ENCODE measurements at places on chromosomes 1 and 21.

GRCh38 chr1:76066394-76066793 is 8.2 kb upstream of the ST6GALNAC3 start:
- no peak for DNase-seq

DNA sequence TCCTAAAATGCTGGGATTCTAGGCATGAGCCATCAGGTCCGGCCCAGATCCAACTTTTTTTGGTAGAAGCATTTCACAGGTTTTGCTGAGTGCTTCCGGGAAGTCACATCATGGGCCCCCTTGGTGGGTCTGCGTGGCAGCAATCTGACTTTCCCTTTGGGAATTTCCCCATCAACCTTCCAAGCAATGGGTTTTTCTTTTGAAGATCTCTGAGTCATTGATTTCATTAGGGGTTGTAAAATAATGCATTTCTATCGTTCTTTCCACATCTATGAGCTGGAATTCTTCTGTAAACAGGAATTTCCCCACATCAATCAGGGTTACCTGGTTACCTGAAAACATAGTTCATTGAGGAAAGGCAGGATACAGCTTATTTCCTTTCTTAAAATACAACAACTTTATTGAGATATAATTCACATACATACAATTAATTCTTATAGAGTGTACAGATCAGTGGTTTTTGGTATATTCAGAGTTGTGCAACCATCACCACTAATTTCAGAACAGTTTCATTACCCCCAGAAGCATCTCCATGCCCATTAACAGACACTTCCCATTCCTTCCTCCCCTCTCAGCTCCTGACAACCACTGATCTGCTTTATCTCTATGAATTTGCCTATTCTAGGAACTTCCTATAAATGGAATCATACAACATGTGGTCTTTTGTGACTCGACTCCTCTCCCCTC is 9.9 kb upstream of the ZBTB17 start:
- no peak for DNase-seq

DNA sequence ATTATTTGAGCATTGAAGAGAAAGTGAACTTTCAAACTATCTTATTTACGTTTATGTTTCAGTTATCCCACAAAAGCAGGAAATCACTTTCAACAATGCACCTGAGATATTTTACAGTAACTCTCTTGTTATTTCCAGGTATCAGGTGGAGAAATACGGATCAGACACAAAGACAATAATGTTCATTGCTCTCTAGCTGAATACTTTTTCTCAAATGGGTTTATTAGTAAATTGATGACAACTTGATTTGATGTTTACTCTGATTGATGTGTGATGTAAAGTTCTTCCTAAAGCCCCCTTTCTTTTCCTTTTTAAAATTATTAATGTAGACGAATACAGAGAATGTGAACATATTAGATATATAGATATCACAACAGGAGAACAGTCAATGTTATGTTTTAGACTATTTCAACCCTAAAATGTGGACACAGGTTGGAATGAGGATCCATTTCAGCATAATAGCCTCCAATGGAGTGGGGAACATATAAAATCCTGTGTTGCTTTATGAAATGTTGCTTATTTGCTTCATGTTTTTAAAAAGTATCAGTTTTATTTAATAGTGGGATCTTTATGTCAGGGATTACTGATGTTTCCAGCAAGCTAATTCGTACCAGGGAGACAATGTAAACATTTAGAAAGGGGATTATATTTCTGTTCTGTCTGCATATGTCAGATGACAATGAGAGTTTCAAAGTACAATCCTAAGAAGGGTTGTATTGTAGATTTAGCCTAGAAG is 1522.3 kb upstream of the TPTE start:
- DNase-seq, result no peak

DNA sequence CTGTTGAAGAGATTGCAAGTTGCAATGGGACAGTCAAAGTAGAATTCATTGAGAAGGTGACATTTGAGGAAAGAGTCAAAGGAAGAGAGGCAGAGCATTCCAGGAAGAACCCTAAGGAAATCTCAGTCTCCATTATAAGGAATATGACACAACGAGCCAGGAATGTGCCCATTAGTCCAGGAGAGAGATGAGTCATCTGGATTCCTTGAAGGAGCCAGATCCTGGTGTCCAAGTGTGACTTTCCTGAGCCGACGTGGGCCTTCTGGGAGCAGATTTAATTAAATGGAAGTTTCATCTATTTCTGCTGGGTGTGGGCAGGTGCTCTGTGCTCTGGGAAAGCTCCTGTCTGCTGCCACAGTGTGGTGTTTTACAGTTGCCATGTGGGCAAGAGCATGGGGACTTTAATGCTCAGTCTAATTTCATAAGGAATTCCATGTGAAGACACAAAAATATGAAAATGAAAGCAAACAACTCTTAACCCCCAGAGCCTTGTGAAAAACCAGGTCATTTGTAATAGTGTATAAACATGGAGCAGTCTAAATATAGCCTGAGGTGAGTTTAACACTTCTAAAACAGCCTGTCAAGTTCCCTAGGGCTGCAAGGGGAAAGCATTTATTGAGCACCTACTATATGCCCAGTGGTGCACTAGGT is 111.4 kb upstream of the ARTN start:
- DNase-seq, result no peak

DNA sequence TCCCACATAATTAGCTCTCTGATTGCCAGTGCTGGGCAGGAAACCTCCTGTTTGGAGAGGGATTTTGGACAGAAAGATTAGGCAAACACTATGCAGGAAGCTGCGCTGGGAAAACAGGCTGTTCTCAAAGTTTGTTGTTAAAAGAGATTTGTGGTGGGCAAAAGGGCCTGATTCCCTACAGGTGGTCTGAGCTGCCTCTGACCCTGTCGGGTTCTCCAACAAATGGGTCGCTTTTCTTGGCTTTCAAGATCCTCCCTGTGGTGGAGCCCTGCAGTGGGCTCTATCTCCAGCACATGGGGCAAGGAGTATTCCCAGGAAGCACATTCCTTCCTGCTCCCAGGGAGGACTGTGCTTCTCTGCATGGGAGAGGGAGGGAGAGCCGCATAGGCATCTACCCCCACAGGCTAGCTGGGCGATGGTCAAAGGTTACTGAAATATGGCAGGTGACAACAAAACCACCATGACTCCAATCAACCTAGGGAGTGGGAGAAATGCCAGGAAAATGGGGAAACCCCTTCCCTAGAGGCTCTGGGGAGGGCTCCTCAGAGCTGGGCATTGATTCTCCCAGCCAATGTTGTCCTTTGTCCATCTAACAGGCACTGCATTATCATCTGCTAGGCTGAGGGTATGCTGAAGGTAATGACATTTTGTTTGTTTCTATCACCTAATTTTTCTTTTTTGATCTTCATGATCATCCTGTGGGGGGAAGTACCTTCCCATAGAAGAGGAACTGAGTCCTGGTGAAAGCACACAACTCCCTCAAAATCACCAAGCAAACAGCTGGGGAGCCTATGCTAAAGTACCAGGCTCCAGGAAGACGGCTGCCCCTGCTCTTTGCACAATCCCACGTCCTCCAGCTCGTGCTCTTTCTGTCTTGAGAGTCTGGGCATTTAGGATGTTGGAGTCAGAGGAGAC is 85.3 kb downstream of the PLXNA2 start:
- DNase-seq, result no peak

DNA sequence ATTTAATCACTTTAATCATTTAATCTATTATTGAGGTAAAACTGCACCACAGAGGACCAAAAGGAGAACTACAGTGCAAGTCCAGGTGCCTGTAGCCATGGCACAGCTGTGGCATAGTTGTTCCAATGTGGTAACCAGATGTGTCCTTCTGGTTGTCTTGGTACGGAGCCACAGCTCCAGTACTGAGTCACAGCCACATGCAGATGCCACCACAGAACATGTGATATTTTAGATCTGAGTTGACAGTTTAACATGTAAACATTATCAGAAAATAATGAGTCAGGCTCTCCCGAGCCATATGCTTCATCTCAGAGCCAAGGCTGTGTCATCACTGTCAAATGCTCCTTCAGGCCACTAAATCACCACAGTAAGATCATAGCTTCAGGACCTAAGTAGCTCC is 56.4 kb upstream of the RGS7 start:
- no peak for DNase-seq

- DNase-seq, result no peak
These were observed 343.0 kb downstream of the USP25 start for GRCh38 chr21:16072737-16073136.

- no peak for DNase-seq
These were observed 2.5 kb downstream of the FMN2 start for GRCh38 chr1:240094041-240094722.

GRCh38 chr1:206449565-206449964 is 20.7 kb upstream of the IKBKE start:
- DNase-seq, result no peak

GRCh38 chr1:79161077-79161476 is 154.5 kb upstream of the ADGRL4 start:
- DNase-seq, result no peak

DNA sequence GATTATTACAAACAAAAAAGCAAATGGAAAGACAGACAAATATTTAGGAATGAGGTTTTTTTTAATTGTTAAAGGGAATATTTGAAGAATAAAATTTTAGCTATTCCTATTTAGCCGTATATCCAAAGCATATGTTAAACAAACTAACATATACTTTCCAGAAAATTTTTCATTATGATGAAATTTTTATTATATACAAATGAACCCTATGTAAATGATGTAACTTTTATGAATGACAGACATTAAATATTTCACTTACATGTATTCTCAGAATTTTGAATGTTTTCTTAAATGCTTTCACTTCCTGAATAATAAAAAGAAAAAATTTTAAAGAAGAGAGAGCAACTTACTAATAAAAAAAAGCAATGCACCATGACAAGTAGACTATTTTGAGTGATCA is 15.8 kb downstream of the LHX9 start:
- no peak for DNase-seq

DNA sequence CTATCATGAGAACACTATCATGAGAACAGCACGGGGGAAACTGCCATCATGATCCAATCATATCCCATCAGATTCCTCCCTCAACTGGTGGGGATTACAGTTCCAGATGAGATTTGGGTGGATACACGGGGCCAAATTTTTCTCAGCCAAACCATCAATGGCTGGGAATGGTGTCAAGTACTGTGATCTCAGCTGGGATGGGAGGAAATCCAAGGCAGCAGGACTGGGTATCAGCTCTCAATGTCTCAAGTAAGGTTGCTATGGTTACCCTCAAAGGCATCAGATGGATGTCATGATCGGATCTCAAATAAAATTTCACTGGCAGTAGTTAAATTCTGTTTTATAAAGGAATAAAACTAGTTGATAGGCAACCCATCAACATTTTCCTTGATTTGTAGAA is 399.0 kb downstream of the KCNT2 start:
- DNase-seq, result no peak

DNA sequence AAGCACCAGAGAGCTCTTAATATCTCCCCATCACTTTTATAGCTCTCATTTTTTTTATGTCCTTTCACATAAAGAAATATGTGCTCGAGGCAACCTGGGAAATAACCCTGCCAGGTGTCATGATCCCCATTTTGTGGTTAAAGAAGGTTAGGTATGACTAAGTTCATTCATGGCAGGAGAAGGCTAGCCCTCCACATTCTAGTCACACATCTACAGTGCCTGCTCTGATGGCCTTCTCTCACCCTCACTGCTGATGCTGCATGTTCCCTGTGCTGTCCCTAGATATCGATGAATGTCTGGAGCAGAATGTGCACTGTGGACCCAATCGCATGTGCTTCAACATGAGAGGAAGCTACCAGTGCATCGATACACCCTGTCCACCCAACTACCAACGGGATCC is 187.5 kb downstream of the TPR start:
- DNase-seq, result no peak

DNA sequence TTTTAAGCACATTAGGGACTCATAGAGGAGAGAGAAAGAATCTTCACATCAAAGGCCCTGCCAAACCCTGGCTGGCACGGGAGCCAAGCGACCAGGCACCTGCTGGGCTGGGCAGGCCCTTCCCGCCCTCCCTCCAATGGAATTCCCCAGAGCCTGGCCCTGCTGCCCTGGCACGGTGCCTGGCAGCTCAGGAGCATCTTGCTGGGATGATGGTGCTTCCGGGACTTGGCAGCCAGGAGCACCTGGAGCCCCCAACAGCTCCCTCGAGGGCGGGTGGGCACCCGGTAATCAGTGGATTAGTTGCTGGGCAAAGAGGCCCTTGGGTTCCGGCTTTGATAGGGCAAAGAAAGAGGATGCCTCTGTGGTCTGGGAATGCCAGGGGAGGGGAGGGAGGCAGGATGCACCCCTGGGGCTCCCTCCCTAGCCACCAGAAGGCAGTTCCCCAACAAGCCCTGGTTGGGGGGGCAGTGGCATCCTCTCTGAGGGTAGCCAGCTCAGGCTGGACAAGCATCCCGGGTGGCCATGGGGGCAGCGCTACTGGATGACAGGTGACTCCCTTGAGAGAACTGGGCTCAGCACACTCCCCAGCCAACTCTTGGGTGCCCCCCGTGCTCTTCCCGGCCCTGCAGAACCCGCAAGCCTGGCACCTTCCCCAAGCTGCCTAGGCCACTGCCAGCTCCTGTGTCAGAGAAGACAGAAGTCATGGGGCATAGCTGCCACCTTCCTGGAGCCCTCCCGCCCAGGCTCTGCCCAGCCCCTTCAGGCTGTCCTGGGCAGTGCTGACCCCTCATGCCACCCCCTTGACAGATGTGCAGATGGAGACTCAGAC is 26.4 kb downstream of the KRTAP10-1 start:
- no peak for DNase-seq

DNA sequence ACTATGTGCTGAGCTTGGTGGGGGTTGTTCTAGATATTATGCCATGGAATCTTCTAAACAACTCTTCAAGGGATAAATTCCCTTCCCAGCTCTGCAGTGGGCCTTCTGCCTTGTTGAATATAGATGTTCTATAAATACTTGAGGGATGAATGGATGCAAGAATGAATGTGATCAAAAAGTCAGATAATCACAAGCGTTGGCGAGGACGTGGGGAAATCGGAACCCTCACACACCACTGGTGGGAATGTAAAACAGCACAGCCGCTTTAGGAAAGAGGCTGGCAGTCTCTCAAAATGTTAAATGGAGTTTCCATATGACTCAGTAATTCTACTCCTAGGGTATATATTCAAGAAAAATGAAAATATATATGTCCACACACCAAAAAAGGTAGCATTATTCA is 19.0 kb downstream of the SDC3 start:
- no peak for DNase-seq
